ENCODE measurements at places on chromosomes 13 and 19.

DNA sequence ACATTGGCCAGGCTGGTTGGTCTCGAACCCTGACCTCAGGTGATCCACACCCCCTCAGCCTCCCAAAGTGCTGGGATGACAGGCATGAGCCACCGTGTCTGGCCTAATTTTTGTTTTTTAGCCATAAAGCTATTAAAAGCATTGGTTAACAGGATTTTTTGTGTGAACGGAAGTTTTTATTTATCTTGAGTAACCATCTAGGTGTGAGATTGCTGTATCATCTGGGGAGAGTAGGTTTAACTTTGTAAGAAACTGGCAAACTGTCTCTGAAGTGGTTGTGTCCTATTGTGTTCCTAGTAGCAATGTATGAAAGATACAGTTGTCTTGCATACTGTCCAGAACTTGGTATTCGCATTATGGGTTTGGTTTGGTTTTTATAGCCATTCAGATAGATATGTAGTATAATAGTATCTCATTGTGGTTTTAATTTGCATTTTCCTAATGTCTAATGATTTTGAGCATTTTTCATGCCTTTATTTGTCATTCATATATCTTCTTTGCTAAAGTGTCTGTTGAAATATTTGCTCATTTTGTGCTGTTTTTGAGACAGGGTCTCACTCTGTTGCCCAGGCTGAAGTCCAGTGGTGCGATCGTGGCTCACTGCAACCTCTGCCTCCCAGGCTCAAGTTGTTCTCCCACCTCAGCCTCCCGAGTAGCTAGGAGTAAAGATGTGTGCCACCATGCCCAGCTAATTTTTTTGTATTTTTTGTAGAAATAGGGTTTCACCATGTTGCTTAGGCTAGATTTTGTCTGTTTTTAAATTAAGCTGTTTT lies 13.5 kb upstream of the PLEKHF1 start:
- DNase-seq = no peak

DNA sequence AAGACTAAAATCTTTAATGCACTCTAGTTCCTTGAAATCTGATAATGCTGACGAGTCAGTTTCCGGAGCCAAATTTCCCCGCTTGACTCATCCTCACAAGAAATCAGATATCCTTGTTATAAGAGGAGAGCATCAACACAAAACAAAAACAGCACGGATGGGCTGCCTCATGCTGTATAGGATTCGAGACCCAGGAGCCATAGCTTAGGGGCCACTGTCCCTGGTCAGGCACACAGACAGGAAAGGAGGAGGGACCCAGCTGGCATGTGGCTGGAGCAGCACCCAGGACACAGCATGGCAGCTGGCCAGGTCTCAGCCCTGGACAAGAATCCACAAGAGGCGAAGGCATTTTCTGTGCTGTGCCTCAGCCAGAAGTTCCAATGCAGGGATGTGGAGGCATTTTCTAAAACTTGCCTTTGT lies 110.2 kb upstream of the SPATA13 start:
- no peak for DNase-seq

GRCh38 chr13:46403851-46404732 lies 17.0 kb upstream of the RUBCNL start:
- DNase-seq = no peak

DNA sequence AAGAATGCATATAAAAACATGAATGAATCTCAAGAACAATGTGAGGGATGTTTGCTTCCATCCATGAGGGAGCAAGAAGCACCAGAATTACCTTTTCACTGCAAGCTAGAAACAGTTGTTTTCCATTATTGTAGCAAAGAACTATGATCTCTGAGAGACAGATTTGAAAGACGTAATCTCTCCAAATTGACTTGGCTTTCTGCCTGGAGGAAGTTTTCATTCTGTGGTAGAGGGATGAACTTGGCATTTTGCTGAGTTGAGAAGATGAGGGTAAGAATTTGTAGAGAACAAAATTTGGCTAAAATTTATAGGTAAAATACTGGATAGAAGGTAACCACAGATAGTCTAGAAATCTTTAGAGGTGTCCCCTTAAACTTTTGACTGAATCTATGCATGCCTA lies 496.8 kb downstream of the TDRD3 start:
- DNase-seq = no peak

DNA sequence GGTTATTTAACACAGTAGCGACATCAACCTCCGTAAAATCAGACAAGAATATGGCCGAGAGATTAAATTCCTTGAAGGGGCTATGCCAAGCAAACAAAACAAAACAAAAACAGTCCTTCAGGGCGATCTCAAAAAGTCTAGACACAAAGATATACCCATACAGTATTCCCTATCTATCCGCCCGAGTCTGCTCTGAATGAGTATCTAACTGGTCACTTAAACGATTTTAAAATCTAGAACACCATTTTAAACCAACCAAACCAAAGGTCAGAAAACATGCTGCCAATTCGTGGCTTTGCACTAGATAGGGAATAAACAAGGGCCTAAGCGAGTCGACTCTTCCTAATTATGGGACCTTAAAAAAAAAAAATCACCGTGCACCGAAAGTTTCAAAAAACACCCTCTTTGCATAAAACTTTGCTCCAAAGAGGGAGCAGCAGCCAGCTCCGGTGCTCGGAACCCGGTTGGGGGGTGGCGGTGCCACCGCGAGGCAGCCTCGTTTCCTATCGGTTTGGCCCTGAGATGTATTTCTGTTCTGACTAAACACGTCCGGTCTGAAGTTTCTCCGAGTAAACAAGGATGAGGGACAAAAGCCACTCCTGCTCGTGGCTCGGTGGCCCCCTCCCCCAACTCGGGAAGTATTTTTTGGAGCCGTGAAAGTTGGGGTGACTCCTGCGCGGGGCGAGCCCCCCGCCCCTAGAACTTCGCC lies 1.8 kb downstream of the HMGB1 start:
- DNase-seq = peak; percentile 69

DNA sequence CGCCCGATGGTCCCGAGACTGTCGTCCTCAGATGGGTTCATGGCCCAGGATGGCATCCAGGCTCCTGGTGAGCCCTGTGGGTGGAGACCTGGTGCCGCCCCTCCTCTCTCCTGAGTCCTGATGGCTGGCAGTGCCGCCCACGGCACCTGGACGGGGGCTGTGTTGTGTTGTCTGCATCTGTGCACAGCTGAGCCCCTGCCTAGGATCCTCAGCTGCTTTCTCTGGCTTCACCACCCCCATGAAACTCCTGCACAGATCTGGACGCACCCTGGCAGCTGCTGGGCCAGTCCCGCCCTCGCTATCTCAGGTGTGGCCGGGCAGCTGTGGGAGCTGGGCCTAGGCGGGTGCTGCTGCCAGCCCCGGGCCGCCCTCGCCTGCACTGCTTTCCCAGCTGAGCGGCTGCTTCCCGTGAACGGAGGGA lies 27.7 kb downstream of the MCF2L start:
- DNase-seq = no peak

DNA sequence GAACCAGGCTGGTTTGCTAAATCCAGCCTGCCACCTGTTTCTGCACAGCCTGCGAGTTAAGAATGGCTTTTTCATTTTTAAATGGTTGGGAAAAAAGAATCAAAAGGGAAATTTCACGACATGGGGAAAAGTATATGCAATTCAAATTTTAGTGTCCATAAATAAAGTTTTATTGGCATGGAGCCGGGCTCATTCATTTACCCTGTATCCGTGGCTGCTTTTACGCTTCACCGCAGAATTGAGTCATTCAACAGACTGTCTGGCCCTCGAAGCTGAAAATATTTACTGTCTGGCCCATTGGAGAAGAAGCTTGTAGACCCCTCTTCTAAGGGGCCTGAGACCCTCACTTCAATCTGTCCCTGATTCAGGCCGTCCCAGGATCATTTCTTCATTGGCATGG lies 26.1 kb downstream of the IER2 start:
- DNase-seq = no peak

- no peak for DNase-seq
Measured at GRCh38 chr19:39111593-39112199, 13.9 kb upstream of the PAK4 start.

GRCh38 chr13:23867027-23867491 lies 22.1 kb downstream of the MIPEP start:
- no peak for DNase-seq

- DNase-seq = no peak
Measured at GRCh38 chr19:34317311-34317927, 47.6 kb upstream of the GPI start.

GRCh38 chr13:37313372-37313771 lies 207.9 kb upstream of the CSNK1A1L start:
- no peak for DNase-seq

DNA sequence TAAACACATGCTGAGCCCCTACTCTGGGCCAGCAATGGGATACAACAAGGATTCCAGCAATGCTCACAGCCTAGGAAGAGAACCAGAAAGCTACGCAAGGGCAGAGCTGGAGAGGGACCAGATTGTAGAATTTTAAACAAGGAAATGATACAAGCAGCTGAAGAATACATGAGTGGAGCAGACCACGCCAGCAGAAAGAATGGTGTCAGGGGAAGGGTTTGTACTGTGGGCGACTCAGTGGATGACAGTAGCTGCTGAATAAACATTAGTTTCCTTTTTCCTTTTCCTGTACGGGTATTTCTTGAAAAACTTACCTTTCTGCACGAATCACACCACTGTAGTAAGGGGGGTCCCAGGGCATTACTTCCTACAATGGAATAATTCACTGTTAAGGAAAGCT lies 30.7 kb downstream of the MIPEP start:
- DNase-seq = no peak

GRCh38 chr13:85798556-85798955 lies 663 bp downstream of the SLITRK6 start:
- DNase-seq = no peak
